Mesenteric fat pad (tissue), 1 donor: ENCODE measurements at places on chromosomes 6 and 20. TPM values are rescaled to one million over a fixed set of nuclear protein-coding genes. Genes with fewer than 3 reads are reported as not detected.

The RSPO3 gene
- 30.4 TPM for total RNA-seq

DNA sequence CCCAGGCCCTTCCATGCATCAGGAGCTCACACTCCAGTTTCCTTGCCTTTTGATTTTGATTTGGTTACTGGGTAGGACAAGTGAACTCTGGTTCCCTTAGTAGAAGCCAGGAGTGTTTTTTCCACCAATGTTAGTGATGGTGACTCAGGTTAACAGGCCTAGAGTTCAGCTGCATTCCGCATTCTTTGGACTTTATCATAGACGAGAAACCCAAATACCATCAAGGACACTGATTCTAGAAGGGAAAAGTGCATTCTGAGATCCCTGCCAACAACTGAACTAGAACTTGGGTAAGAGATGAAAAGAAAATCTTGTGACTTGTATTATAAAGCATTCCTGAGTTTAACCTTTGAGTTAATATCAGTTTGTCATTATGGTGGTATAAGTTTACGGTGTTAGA is 8.9 kb downstream of the GSS start:
- no peak for DNase-seq

GRCh38 chr6:159061146-159061545 is 16.4 kb upstream of the TAGAP start:
- DNase-seq: no peak

DNA sequence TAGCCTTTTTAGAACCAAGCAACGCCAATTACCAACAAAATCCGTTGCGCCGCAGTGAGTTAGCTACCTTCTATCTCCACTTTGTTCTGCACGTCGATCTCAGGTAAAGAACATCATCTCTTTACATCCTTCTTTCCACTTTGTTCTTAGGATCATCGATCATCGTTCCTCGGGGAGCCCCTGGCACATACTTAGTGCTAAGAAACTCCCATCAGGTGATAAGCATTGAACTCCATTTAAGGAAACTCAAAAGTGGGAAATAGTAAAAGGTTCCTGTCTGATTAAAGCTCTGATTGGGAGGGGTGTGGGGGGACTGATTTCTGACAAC is 227.0 kb upstream of the PRSS16 start:
- DNase-seq: no peak

- no peak for DNase-seq
Observed at GRCh38 chr20:31667315-31668285, 29.9 kb downstream of the COX4I2 start.

DNA sequence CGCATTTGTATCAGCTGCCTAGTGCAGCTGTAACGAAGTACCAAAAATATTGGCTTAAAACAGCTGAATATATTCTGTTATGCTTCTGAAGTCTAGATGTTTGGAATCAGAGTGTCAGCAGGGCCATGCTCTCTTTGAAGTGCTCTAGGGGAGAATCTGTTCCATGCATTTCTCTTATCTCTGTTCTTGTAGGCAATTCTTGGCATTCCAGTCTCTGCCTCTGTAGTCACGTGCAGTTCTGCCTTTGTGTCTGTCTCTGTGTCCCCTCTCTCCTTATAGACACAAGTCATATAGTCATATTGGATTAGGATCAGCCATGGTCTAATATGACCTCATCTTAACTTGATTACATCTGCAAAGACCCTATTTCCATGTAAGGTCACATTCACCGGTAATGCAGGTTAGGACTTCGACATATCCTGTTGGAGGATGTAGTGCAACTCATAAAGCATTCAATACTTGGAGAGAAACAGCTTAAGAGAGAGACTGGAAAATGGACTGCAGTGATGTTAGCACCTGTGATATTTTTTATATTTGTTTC is 18.6 kb downstream of the FAM83B start:
- DNase-seq: no peak
